Right cardiac atrium (tissue), 5 donors: ENCODE measurements at places on chromosomes 2 and 18.

DNA sequence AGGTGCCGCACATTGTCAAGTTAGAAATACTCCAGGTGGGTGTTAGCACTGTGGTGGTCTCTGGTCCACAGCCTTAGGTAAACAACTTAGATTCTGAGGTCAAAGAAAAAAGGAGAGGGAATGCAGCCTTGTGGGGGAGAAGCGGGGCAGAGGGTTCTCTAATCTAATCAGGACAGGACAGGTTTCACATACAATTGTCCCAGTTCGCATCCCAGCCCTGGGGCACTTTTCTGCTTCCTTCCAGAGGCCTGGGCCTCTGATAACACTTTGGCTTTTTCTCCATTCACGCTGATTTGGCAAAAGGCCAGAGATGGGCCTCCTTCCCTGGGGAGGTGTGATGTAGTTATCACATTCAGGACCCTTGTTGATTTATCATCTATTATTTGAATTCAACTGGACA lies 32.5 kb downstream of the SLC1A4 start:
- DNase-seq, result no peak

GRCh38 chr18:75097491-75098225 lies 111.3 kb downstream of the PTGR3 start:
- DNase-seq, result no peak

GRCh38 chr2:120405759-120406099 lies 59.8 kb downstream of the INHBB start:
- no peak for DNase-seq

DNA sequence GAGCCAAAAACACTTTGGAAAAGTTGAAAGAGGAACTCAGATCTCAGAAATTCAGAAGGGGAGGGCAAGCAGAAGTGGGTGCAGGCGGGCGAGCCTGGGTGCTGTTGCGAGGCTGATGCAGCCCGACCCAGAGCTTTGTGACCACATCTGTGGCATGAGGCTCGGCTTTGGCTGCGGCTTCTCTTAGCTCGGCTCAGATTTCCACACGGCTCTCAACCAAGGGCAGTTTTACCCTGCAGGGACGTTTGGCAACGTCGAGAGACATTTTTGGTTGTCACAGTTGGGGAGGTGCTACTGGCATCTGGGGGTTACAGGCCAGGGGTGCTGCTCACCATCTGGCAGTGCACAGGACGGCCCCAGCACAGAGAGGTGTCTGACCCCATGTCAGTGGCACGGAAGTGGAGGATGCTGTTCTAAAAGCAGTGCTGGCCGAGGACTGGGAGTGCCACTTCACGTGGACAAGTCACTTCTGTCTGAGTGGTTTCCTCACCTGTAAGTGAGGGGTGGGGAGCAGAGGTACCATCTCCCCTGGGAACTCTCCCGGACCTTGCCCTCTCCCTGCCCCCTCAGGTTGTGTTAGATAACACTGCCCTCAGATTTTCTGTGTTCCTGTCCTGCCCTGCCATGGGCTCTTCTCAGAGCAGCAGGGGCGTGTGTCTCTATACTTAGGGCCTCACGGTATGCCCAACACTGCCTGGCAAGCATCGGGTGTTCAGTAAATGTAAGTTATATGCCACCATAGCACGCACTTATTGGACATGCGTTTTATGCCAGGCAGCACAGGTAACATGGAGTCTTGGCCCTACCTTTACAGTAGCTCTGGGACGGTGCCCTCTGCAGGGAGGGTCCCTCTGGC lies 48.7 kb upstream of the FAHD2A start:
- DNase-seq, result no peak

GRCh38 chr18:75492852-75493251 lies 65.3 kb upstream of the SMIM21 start:
- DNase-seq, result no peak
